ENCODE measurements at places on chromosomes 3 and 15.

DNA sequence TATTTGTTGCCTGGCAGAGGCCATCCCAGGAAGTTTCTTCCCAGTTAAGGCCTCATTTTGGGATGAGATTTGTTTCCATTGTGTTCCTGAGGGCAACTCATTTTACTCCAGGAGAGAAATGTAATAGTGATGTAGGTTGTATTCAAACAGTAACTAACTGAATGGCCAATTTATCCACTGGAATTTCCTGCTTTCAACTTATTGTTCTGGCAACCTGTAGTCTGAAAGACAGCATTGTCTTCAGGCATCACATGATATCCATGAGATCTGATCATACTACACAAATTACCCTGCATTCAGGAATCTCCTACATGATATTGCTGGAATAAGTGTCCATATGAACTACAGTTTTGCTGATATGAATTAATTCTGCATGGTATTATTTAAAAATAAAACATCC, 79.5 kb upstream of the FGF7 start:
- no peak for DNase-seq

DNA sequence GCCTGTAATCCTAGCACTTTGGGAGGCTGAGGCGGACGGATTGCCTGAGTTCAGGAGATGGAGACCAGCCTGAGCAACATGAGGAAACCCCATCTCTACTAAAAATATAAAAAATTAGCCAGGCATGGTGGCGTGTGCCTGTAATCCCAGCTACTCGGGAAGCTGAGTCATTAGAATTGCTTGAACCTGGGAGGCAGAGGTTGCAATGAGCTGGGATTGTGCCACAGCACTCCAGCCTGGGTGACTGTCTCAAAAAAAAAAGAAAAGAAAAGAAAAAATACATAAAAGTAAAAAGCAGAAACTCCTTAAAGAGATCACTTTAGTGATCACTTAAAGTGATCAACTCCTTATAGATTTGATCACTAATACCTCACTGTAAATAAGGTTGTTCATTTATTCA, 78.0 kb downstream of the GMPS start:
- DNase-seq, result no peak

GRCh38 chr3:196162679-196163078, 48.5 kb downstream of the ZDHHC19 start:
- DNase-seq, result no peak

DNA sequence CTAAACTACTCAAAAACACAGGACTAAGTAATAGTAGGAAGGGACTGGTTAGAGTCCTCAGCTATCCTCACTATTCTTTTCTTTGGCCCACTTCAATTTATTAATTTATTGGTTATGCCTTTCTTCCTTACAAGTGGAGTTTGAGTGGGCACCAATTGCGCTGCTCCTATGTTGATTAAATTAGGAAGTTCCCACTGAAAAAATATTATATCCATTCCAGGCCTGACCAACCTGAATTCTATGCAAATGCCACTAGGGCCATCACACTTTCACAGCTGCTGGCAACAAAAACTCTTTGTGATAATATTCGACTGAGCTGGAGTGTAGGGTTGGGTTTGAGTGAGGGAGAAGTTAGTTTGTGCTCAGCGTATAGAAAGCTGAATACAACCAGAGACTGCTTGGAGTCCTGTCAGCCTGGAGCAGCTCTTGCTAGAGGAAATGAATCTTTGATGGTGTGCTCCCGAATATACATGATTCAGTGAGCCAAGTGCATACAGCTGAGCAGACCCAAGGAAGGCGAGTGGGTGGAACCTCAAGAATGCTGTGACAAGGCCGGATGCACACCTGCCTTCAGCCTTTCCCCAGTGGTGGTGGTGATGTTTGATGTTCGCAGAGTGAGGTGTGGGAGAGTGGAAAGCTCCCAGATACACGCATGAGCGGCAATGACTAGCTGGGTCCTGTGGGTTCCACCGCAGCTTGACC, 1.5 kb downstream of the ARHGEF3 start:
- DNase-seq, result peak; percentile 72

DNA sequence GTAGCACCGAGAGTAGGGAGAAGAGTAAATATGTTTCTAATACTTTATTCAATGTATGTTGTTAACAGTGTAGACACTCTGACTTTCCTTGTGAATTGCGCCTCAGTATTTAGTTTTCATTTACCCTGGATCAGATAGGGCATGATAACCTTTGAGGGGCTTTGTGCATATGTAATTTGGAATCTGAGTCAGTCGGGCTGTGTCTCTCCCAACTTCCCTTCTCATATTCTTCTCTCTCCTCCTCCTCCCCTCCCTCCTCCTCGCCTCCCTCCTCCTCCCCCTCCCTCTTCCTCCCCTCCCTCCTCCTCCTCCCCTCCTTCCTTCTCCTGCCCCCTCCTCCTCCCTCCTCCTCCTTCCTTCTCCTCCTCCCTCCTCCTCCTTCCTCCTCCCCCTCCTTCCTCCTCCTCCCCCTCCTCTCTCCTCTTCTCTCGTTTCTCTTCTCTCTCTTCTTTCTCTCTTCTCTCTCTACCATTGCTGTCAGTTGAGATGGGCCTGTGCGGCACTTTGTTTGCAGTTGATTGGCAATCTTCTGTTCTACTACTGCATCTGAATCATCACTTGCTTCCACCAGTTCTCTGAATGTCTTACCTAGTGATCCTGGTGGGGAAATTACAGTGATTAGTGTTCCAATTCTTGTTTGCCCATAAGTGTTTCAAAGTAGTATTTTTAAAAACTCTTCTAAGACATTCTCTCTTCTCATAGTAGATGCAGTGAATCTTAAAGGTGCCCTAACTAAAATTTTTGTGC, 162.3 kb downstream of the PGPEP1L start:
- no peak for DNase-seq

GRCh38 chr3:120263792-120264191, 21.2 kb downstream of the GPR156 start:
- DNase-seq, result no peak

DNA sequence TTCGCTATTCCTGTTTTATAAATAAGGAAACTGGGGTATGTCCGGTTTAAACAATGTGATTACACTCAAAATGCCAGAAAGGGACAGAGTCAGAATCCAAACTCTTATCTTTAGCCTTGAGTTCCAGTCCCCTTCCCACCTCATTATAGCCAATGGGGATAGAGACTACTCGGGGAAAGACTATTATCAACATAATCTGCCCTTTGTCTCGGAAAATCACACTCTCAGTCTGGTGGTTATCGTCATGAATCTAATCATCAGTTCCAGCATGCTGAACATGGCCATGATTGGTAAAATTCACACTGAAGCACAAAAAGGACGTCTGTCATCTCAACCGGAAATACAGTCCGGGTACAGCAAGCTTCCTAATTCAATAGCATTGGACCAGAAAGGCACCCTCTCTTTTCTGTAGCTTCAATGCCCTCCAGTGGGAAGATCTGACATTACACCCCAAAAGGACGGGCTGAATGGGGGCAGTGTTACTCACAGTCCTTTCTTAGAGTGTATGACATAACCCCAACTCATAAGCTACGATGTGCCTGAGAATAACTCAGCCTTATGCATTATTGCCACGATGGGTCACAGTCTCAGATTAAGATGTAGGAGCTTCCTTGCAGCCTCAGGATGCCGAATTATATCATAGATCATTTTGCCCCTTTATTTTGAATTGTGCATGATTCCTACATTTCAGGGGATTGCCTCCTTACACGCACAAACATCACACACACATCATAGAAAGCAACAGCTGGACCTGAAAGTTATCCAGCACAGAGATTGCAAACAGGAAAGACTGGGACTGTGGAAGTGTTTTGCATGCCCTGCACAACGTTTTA, 390.4 kb upstream of the LMCD1 start:
- DNase-seq, result peak; percentile 35

DNA sequence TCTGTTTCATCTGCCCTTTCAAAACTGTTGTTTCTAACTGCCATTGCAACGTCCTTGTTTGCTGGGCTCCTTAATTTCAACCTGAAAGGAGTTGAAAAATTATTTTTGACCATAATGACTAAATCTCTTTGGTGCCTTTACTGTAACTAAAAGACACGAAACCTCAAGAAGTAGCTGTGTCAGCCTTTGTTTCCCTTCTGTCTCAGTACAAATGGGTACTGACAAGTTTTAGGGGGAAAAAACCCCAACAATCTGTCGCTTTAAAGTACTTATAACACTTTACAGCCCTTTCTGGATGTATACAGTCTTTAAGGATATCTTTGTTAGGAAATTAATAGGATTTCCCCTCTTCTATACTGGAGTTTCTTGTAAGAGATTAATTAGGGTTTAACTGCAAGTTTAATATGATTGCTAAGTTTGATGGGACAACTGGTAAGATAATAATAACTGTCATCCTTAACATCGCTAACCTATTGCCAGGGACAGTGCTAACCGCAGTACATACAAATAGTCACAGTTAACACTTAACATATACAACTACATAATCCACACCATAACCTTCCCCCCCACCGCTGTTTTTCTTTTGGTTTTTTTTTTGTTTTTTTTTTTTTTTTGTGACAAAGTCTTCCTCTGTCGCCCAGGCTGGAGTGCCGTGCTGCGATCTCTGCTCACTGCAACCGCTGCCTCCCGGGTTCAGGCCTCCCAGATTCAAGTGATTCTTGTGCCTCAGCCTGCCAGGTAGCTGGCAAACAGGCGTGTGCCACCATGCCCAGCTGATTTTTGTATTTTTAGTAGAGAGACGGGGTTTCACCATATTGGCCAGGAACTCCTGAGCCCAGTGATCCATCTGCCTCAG, 1.7 kb downstream of the GXYLT2 start:
- no peak for DNase-seq

DNA sequence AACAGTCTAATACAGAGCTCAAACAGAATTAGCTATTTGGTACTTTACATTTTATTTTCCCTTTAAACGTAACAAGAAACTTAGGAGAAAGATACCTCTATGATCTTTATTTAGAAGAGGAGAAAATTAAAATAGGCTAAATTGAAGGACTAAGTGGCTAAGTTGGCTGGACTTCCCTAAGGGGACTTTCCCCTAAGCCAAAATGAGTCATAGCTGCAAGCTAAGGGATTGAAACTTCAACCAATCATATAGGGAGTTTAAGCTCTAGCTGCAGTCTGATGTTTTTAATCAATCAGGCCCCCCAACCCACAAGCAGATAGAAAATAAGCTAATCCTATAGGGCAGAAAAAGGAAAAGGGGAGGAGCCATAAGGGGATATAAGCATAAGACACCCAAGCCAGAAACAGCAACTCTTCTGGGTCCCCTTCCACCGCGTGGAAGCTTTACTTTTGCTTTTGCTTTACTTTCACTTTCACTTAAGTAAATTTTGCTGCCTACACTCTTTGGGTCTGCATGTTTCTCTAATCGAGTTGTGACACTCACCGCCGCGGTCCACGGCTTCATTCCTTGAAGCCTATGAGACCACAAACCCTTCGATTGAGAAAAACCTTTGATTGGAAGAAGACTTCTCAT, 1108.5 kb upstream of the EPHA6 start:
- DNase-seq, result no peak

GRCh38 chr3:126931806-126932187, 51.1 kb upstream of the PLXNA1 start:
- DNase-seq, result no peak

- no peak for DNase-seq
Measured at GRCh38 chr3:32421991-32422859, 30.6 kb downstream of the CMTM7 start.

- DNase-seq, result no peak
Measured at GRCh38 chr3:52809662-52810377, 15.2 kb downstream of the ITIH3 start.

- no peak for DNase-seq
Measured at GRCh38 chr3:60932643-60933042, 318.6 kb downstream of the FHIT start.

- DNase-seq, result no peak
Measured at GRCh38 chr15:41493902-41494189, 172 bp downstream of the ITPKA start.

- DNase-seq, result no peak
Measured at GRCh38 chr15:39362821-39363561, 217.9 kb upstream of the THBS1 start.

DNA sequence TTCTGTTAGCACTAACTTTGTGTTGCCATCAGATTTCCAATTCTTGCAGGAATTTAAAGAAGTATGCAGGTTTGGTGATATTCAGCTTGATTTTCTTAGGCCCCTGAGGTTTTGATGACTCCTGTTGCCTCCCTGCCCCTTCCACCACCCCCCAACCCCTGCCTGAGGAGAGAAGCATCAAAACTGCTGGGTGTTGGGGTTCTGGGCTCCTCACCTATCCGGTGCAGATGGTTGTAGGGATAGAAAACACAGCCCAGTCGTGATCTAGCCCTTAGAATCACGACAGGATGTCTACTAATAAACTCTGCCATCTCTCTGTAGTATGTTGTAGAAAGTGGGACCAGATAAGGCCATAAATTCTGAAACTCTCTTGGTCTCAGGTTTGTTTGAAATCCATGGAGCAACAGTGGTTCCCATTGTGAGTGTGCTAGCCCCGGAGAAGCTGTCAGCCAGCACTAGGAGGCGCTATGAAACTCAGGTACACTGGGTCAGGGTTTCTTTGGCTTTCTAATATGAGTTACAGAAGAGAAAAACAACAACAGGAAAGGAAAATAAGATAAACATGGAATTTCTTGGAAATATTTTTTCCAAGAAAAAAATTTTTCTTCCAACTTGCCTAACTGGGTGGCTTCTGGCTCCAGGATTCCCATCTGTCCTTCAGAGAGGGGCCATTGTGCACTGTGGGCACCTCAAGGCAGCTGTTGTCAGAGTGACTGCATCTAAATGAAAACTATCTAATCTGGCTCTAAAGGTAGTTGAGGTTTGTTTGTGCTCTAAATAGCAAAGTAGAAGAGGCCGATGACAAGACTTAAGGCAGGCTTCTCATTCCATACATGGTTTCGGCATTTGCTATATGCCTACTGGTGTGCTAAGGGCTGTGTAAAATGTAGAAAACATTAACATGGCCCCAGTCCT, 8.7 kb downstream of the SRP14 start:
- DNase-seq, result no peak

DNA sequence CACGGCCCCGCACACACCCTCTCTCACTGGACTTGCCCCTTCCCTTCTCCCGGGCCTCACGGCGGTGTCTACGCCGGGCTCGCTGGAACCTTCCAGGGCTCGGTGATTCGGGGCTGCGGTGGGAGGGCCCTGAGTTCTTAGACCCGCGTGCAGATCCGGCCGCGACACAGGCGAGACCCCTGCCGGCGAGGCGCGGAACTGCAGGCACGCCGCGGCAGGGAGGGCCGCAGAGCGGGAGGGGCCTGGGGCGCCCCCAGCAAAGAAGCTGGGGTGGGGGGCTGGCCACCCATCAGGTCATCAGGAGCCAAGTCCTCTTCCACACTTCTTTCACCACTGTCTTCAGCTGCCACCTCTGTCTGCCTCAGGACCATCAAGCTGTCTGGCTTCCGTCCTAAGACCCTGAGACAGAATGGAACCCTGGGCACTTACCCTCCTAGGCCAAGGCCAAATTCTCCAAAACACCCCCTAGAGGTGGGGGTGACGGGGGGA, 164.5 kb downstream of the XXYLT1 start:
- peak; percentile 65 for DNase-seq

All from stimulated activated naive CD4-positive, alpha-beta T cell (primary cell).